ENCODE measurements at places on chromosomes 12 and 14. TPM values are rescaled to one million over a fixed set of nuclear protein-coding genes. Genes with fewer than 3 reads are reported as not detected.

DNA sequence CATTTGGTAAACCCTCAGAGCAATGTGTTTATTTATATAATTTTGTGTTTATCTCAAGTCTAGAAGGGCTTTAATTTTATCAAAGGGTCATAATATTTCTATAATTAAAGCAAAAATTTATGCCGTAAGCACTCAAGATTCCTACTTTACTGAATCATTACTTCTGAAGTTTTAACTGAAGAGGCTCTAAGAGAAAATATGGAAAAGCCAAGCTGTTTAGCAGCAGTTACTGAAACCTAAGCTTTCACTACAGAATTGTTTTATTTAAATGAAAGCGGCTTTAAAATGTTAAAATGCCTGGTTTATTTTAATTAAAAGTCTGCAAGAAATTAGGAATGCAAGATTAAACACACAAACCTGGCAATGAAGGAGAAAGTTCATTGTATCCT, 73.9 kb upstream of the BBS10 start:
- H3K27me3 ChIP-seq = no peaks in the 10 kb centered on the region
- no peaks in the 10 kb centered on the region for H3K4me1 ChIP-seq
- H3K4me3 ChIP-seq = no peak overlapping the region
- no peaks in the 10 kb centered on the region for H3K36me3 ChIP-seq

GRCh38 chr12:104482748-104483147, 26.0 kb downstream of the CHST11 start:
- H3K4me3 ChIP-seq = no peak overlapping the region
- H3K4me1 ChIP-seq = peaks cover 14% of the 10 kb centered on the region
- no peaks in the 10 kb centered on the region for H3K36me3 ChIP-seq
- no peak for DNase-seq
- H3K27ac ChIP-seq = no peak overlapping the region

The DBX2 gene
- 0.22 TPM for total RNA-seq

The SDR9C7 gene
- total RNA-seq = 0.22 TPM
